ENCODE measurements at places on chromosomes 7 and 10.
A peak's percentile ranks its signal among the peaks of the same experiment; 100 is the strongest.

- no peak for DNase-seq
Measured at GRCh38 chr10:68756766-68757165, 35.7 kb downstream of the CCAR1 start.

DNA sequence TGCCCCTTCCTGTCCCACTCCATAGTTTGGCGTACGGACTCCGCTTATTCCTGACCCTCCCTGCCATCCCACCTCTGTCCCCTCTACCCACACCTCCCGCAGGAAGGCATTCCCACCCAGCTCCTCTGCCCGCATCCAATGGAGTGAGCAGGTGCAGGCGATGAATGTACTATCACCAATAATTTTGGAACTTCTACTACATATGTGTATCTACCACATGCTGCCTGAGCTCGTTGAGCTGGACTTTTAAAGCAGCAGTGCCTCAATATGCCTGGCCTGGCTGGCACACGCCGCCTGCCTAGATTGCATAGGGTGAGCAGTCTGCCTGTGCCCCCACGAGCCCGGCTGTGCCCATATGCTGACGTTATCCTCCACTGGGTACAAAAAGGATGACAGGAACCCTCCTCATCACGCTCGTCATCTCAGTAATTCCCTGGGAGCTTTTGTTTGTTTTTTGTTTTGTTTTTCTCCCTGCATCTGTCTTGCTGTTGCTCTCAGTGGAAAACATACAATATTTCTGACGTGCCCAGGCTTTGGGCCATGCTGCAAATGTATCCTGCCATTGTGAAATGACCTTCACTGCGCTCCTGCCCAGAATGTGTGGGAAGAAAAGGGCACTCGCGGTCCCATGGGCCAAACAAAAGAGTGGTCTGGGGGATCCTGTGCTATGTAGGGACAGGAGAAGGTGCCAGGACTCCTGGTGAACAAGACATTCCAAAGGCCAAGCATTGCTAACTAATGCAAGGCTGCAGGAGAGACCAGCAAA, 302.8 kb downstream of the PTPRN2 start:
- no peak for DNase-seq

DNA sequence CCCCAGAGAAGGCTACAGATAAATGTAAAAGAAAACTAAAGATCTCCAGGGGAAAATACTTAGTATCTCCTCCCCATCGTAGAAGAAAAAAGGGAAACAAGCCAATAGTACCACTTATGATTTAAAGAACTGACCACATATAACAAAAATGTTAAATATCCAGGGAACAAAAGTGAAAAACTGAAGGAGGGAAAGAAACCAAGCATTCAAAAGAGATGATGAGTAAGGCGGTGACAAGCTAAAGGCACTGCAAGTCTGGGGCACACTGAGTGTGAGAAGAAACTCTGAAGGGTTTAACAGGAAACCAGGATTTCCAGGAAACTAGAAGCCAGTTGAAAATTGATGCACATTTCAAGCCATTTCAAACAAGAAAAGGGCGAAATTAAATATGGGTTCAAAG, 226.3 kb downstream of the AHR start:
- no peak for DNase-seq

- DNase-seq, result no peak
Measured at GRCh38 chr7:119900996-119901672, 371.8 kb upstream of the KCND2 start.

DNA sequence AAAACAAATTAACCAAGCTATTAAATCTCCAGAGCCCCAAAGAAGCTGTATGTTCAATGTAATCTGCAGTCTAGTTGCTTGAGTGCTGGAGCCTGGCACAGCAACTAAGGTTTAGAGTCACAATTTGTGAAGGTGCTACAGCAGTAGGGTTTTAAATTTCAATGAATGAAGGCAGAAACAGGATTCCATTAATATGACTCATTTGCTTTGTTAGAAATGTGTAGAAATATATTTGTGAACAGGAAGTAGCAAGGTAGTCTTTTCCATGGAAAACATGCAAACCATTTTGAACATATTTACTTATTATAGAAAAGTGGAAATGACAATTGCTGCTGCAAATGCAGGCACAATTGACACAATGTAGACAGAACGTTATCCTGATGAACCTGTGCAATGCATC, 149.0 kb upstream of the STEAP4 start:
- DNase-seq, result no peak

GRCh38 chr7:13839063-13839462, 150.4 kb downstream of the ETV1 start:
- no peak for DNase-seq

DNA sequence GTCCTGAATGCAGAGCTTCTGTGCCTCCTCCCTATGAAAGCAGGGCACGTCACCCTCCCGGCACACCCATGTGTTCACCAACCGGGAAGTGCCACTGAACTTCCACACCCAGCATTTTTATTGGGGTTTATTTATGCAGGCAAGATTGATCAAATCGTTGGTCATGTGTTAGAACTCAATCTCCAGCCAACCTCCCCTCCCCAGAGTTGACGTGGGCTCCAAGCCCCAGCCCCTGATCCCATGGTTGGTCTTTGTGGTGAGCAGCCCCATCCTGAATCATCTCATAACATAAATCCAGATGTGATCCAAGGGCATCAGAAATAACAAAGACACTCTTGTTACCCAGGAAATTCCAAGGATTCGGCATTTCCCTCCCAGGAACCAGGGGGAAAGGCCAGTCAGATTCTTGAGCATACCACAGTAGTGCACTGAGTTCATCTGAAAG, 151.2 kb downstream of the TPST1 start:
- no peak for DNase-seq

DNA sequence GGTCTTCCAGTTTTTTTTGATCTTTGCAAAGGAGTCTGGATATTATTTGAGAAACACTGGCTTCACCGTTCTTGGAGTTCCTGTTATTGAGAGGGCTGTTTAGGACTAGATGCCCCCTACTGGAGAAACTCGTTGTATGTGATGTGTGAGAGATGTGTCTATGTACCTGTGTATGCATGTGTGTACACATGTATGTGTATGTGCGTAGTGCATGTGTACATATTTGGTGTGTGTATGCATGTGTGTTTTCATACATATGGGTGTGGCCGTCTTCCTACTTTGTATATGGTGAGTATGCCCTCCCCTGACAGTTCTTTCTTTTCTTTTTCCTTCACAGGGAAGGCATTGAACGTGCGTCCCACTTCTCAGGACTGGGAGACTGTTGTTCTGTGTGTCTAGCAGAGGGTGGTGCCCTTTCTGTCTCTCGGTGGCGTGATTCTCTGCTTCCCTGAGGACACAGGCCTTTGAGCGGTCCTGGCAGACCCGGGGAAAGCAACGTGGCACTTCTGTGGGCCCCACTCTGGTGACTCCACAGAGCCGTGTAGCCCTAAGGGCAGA, 3.0 kb upstream of the CALHM3 start:
- DNase-seq, result no peak

DNA sequence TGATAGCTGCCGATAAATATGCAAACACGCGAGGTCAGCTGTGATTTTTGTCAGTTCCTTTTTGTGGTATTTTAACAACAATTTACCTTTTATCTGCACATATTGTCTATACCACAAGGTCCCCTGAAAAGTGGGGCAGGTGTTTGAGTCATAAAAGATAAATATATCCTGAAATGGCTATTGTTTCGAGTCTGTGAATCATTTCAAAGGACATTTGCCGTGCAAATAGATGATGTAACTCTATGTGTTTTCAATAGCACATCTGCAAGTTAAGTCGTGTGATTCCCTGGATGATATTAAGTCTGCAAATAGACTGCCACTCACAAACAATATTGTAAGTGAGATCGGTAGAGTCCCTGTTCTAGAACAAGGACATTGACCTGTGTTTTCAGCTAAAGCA, 193.0 kb upstream of the PITRM1 start:
- no peak for DNase-seq

- DNase-seq, result no peak
Measured at GRCh38 chr10:78718032-78718572, 350.7 kb upstream of the ZMIZ1 start.

DNA sequence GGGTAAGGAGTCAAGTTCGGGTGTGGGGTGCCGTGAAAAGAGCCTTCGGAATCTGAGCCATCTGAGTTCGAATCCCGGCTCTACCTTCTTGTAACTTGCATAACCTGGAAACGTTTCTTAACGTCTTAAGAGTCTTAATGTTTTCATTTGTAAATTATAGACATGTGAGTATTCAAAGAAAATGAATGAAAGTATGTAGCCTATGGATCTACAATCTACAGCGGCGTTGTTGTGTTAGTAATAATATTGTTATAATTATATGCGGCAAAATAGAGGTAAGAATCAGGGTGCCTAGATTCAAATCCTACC, 559 bp downstream of the VTI1A start:
- no peak for DNase-seq

DNA sequence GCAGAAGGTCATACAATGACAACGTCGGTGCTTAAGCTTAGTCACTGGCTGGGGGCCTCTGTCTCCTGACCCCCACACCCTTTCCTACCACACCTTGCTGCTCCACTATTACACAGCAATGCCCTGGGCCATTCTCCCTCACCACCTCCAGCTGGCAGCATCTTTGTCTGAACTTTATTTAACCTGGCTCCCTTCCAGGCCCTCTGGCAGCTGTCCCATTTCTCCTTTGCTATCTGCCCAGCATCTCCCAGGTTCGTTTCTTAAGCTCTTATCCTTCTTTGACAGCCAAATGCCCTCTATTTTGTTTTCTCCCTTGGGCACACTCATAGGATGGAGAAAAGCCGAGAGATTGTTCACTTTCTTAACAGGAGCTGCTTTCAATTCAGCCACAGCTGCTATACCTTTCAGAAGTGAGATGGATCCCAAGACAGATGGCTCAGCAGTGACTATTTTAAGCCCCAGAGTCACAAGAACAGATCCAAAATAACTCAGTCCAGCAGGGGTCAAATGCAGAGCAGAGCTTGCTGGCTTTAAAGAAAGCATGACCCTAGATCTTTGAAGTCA, 1277.1 kb upstream of the AUTS2 start:
- DNase-seq, result no peak

DNA sequence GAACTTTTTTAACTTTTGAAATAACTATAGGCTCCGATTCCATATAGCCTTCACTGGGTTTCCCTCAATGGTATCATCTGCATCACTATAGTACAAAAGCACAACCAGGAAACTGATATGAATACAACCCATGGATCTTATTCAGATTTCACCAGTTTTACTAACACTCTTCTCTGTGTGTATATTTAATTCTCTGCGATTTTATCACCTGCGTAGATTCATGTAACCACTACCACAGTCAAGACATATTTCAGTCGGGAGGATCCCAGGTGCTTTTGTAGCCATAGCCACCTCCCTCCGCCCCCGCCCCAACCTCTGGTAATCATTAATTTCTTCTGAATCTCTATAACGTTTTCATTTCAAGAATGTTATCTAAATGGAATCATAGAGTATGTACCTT, 82.8 kb upstream of the C7orf33 start:
- DNase-seq, result no peak

GRCh38 chr10:78215645-78216044, 182.0 kb downstream of the RPS24 start:
- DNase-seq, result no peak

DNA sequence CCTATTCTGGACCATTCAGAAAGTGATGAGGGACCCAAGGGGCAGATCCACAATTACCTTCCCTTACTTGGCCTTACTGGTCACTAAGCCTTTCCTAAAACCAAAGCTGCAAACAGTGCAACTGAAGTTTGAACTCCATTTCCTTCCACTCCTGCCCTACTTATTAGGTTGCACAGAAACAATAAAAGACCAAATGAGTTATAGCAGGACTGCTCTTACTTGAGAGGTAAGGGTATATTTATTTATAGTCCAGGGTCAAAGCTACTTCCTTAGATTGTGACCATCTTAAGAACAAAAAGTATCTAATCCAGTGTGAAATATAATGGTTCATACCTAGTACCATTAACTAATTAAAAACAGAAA, 27.0 kb downstream of the CDK6 start:
- DNase-seq, result no peak

GRCh38 chr10:92590623-92591549, 2.0 kb upstream of the KIF11 start:
- no peak for DNase-seq

DNA sequence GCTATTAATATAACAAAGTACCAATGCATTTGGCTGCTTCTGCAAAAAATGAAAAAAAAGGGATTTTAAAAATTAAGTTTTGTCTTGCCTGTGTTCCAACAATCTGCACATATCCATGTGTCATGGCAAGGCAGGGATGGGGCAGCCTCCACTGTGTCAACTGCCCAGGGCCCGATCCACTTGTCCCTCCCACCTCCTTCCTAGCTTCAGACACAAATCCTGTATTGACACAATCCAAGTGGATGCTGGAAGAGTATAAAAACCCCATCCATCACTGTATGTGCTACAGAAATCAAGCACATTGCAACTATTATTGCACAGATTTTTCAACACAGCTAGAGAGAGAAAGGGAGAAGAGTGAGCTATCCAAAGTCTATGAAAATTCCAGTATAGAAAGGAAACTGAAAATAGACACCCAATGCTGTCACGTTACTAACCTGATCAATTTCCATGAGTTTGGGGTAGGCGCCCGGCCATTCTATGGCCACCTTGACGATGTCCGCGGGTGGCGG, 106.4 kb downstream of the ELMO1 start:
- DNase-seq, result no peak

GRCh38 chr10:13823096-13823708, 236.4 kb downstream of the PRPF18 start:
- no peak for DNase-seq

DNA sequence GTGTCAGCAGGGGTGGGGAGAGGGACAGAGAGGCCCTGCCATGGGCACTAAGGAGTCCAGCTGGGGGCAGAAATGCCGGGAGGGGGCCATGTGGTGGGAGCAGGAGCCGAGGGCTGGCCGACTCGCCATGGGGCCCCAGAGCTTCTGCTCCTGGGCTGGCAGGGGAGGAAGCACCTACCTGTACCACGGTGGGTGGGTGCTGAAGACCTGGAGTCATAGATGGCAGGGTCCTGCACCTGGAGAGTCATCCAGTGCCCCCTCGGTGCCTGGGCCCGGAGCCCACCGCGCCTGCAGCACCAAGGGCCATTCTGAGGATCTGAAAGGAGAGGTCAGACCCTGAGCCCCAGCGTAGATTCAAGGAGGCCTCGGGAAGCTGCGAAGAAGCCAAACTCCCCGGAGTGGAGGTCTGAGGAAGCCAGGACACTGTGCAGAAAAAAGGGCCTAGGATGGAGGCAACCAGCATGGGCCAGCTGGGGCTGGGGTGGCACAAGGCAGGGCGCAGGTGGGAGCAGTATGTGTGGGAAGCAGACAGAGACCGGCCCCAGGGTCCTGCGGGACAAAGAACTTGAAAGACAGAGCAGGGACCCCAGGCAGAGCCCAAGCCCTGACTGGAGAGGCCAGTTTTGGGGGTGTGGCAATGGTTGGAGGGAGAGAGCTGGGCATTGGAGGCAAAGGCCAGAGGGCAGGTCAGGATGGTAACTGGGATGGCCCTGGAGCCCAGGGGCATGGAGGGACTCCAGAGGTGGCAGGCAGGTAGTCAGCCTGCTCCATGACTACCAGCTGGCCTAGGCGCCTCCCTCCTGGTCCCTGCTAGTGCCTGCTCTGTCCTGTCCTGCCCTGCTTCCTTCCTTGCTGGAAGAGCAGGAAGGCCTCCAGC, 26.7 kb upstream of the SMARCD3 start:
- DNase-seq, result no peak

GRCh38 chr10:6348096-6348874, 145.6 kb downstream of the PFKFB3 start:
- DNase-seq, result peak; percentile 12
